Mesothelial cell of epicardium (in vitro differentiated cells): ENCODE measurements at places on chromosomes 3 and 15.

DNA sequence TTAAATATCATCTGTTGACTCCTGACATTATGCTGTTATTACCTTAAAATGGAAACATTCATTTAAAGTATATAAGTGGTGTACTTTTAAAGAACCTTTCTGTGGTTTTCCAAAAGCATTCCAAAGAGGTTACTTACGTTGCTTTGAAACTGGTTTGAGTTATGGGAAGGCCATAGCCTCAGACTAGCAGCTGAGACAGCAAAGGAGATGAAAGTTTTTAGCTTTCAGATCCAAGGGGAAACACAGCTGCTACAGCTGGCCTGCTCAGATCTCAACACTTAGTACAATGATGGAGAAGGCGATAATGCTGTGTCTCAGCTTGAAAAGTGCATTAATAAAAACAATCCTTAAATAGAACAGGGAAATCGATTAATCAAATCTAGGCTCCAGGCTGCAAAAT, 921.1 kb downstream of the ROBO1 start:
- peaks cover 57% of the 10 kb centered on the region for H3K4me1 ChIP-seq
- no peaks in the 10 kb centered on the region for H3K36me3 ChIP-seq
- no peak overlapping the region for H3K4me3 ChIP-seq
- H3K27ac ChIP-seq: peak overlapping the region; percentile 80
- no peaks in the 10 kb centered on the region for H3K27me3 ChIP-seq
- no peak for DNase-seq

DNA sequence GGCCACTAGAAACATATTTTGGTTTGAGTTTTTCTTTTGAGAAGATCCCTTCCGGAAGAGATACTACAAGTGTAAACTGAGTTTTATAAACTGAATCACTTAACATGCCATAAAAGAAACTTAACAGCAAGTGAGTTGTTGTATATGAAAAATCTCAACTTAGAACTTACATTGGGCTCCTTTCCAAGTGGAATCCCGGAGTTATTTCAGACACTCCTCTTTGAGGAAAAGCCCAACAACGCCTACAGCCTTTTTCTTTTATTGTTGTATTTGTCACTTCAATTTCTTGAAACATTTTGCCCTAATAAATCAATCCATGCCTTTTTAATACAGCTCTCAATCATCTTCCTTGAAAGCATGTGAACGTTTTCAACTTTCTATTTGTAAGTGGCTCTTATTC, 137.3 kb downstream of the FEZF2 start:
- H3K4me1 ChIP-seq: peaks cover 13% of the 10 kb centered on the region
- no peak overlapping the region for H3K27ac ChIP-seq
- H3K36me3 ChIP-seq: no peaks in the 10 kb centered on the region
- no peak for DNase-seq
- no peaks in the 10 kb centered on the region for H3K27me3 ChIP-seq
- H3K4me3 ChIP-seq: no peak overlapping the region

DNA sequence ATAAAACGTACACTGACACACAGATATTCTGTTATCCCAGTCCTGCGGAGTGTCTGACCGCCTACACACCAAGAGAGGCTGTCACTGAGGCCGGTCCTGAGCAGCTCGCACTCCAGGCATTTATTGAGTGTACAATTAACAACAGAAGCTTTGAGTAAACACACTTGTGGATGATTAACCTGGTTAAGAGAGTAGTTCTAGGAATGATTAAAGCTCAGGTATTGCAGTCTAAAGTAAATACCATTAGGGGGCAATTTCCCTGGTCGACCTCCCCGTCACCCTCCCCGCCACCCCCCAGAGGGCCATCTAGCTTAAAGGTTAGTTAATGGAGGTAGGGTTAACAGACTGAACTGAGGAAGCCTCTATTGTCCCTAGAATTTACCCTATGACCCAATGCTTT, 1278.5 kb downstream of the NSUN3 start:
- H3K36me3 ChIP-seq: no peaks in the 10 kb centered on the region
- H3K27me3 ChIP-seq: no peaks in the 10 kb centered on the region
- no peak for DNase-seq
- no peak overlapping the region for H3K27ac ChIP-seq
- H3K4me1 ChIP-seq: peaks cover 12% of the 10 kb centered on the region

DNA sequence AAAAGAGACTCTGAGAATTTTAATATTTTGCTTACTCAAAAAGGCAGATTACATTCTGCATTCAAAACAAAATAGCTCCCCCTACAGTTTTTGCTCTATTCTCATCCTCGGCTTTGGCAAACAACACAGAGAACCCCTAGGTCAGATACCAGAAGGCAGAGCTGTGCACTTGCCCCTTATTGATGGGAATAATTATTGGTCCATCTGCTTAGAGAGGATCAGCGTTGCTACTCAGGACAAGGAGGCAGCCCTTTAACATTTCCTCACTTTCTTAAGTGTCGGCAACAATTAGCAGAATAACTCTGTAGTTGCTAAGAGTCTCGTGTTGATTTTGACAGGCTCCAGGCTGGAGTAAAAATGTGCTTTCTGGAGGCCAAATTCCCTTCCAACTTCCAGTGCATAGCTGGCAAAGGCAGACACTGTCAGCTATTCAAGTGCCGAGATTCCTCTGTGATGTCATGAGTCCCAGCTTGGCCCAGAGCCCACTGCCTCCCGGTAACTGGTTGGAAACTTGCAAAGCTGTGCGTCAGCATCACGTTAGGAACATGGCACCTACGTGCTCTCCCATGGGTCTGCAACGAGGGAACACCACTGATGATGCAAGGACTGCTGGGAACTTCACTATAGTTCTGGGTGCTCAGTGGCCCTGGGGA, 482.7 kb upstream of the ADAMTS9 start:
- no peak overlapping the region for H3K4me3 ChIP-seq
- H3K27me3 ChIP-seq: peaks cover 3% of the 10 kb centered on the region
- peaks cover 33% of the 10 kb centered on the region for H3K4me1 ChIP-seq
- H3K27ac ChIP-seq: peak overlapping the region; percentile 87
- H3K36me3 ChIP-seq: no peaks in the 10 kb centered on the region
- peak; percentile 53 for DNase-seq

DNA sequence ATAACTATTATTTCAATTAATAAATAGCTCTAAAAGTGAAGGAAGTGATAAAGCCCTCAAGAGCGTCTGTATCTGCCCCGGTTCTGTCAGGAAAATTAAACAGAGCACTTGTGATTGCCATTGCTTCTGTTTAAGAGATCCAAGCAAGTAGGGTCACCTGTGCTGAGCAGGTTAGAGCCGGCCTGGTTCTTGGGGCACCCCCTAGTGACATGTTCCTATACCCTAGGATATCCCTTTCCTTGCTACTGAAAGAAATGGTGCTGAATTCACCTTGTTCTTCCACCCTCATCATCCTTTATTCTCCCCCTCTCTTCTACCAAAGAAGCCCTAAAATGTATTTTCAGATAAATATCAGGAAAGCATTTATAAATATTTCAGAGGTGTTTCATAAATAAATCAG, 323.5 kb downstream of the RORA start:
- peaks cover 10% of the 10 kb centered on the region for H3K27me3 ChIP-seq
- H3K4me3 ChIP-seq: no peak overlapping the region
- H3K36me3 ChIP-seq: no peaks in the 10 kb centered on the region
- peaks cover 11% of the 10 kb centered on the region for H3K4me1 ChIP-seq

DNA sequence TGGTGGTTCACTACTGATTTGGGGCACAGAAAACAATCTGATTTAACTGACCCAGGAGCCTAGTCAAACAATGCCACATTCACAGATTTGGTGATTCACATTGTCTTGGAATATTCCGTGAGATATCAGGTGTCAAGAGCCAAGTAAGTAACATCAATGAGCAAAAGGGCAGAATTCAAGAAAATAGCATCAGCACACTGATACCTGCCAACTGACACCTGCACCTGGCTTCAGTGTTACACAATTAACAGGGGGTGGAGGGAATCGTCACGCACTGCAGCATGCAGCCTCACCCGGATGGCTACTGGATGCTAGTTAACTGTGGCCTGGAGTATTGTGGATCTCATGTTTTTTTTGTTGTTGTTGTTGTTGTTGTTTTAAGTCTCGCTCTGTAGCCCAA, 17.6 kb downstream of the CCNL1 start:
- H3K4me1 ChIP-seq: peaks cover 2% of the 10 kb centered on the region
- peaks cover 18% of the 10 kb centered on the region for H3K36me3 ChIP-seq
- H3K27ac ChIP-seq: no peak overlapping the region
- DNase-seq: no peak

GRCh38 chr3:167718582-167718981, 16.1 kb downstream of the PDCD10 start:
- no peaks in the 10 kb centered on the region for H3K27me3 ChIP-seq
- peaks cover 65% of the 10 kb centered on the region for H3K36me3 ChIP-seq
- peaks cover under 1% of the 10 kb centered on the region for H3K4me1 ChIP-seq
- DNase-seq: no peak
- no peak overlapping the region for H3K4me3 ChIP-seq
- no peak overlapping the region for H3K27ac ChIP-seq

GRCh38 chr3:107465064-107465631, 57.6 kb upstream of the BBX start:
- no peak overlapping the region for H3K4me3 ChIP-seq
- H3K27me3 ChIP-seq: no peaks in the 10 kb centered on the region
- H3K4me1 ChIP-seq: no peaks in the 10 kb centered on the region
- H3K36me3 ChIP-seq: no peaks in the 10 kb centered on the region
- DNase-seq: no peak

DNA sequence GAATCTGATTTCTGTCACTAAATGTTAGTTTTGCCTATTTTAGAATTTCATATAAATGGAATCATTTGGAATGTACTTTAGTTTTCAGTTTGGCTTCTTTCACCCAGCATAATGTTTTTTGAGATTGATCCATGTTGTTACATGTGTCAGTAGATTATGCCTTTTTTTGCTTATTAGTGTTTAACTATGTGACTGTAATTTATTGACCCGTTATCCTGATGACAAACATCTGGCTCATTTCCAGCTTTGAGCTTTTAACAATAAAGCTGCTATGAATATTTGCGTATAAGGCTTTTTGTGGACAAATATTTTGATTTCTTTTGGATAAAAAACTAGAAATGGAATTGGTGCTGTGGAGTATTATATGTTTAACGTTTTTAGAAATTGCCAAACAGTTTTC, 254.5 kb upstream of the CFAP20DC start:
- no peak for DNase-seq
- peaks cover 57% of the 10 kb centered on the region for H3K27me3 ChIP-seq
- H3K4me3 ChIP-seq: no peak overlapping the region
- no peak overlapping the region for H3K27ac ChIP-seq
- H3K4me1 ChIP-seq: peaks cover 15% of the 10 kb centered on the region

DNA sequence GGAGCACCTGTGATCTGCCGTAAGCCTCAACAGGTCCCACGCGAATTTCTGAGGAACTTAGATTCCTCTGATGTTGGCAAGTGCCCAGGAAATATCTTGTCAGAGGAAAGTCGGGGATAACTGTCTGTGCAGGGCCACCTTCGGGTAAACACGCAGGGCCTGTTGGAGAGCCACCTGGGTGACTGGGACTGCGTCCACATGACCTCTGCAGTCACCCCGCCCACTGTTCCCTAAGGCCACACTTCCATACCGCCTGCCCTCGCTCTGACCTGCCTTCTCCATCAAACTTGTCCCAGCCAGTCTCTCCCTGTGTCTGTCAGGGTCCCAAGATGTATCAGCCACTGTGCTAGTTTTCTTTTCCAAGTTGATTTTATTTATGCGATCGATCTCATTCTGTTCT, 28.7 kb downstream of the BFSP2 start:
- no peak overlapping the region for H3K27ac ChIP-seq
- peaks cover 10% of the 10 kb centered on the region for H3K4me1 ChIP-seq
- no peak overlapping the region for H3K4me3 ChIP-seq
- H3K36me3 ChIP-seq: no peaks in the 10 kb centered on the region
- no peak for DNase-seq

DNA sequence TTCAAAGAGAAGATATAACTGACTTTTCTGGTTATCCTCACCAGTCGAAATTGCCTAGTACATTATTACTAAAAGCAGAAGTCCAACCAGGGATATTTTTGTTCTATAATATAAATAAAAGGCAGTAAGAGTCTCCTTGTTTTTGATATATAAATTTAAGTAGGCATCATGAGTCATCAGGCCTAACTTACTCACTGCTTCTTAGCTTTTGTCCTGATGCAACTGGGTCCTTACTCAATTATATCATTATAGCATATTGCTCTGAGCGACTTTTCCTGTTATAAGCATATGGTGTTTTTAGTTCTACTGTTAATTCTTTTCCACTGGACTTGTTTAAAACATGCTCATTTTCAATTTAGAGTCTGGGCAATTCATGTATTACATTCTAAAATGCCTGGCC, 910.1 kb downstream of the MCTP2 start:
- peaks cover 10% of the 10 kb centered on the region for H3K36me3 ChIP-seq
- H3K27ac ChIP-seq: no peak overlapping the region
- peaks cover 30% of the 10 kb centered on the region for H3K4me1 ChIP-seq
- no peak for DNase-seq

DNA sequence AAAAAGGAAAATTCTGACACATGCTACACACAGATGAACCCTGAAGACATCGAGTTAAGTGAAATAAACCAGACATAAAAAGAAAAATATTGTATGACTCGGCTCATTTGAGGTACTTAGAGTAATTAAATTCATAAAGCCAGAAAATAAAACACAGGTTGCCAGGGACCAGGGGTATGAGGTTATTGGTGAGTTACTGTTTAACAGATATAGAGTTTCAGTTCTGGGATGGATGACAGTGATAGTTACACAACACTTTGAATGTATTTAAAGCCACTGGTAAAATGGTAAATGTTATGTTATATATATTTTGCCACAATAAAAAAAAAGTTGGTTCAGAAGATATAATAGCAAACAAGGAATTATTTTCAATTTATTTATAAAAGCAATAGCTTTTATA, 436.1 kb upstream of the WNT5A start:
- H3K36me3 ChIP-seq: no peaks in the 10 kb centered on the region
- H3K4me1 ChIP-seq: peaks cover 7% of the 10 kb centered on the region
- no peak for DNase-seq
- H3K27me3 ChIP-seq: no peaks in the 10 kb centered on the region
- H3K27ac ChIP-seq: no peak overlapping the region
- no peak overlapping the region for H3K4me3 ChIP-seq

DNA sequence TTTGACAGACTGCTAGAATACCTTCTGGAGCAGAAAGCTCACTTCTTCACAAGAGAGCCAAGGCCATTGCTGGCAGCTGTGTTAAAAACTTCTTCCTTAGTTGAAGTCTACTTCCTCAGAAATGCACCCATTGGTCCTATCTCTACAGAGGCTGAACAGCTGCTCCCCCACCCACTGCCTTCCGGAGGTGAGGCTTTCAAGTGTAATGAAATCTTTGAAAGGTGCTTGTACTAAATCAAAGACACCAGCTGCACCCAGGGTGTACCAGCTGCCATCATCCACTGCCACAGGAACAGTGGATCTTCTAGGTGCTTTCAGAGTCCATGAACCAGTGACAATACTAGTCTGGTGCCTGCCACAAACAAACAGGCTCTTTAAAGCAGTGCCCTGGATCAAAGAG, 26.4 kb upstream of the HERC1 start:
- H3K27me3 ChIP-seq: no peaks in the 10 kb centered on the region
- H3K4me1 ChIP-seq: peaks cover 9% of the 10 kb centered on the region
- no peaks in the 10 kb centered on the region for H3K36me3 ChIP-seq
- H3K4me3 ChIP-seq: no peak overlapping the region
- no peak for DNase-seq

DNA sequence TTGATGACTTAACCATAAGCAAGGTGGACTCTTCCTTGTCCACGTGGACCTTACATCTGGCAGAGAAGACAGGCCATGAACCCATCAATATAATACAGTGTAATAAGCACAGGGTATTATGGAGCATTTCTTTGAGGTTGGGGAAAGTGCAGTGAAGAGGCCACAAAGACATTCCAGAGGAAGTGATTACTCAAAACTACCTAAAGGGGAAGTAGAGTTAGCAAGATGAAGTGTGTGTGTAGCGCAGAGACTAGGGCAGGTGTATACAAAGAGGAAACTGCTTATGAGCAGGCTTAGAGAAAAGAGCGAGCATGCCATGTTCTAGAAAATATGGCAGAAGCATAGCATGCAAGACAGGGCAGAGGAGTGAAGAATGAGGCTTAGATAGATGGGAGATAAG, 17.9 kb downstream of the CP start:
- H3K27ac ChIP-seq: peak overlapping the region; percentile 0
- no peak for DNase-seq
- H3K36me3 ChIP-seq: no peaks in the 10 kb centered on the region
- no peak overlapping the region for H3K4me3 ChIP-seq
- H3K27me3 ChIP-seq: no peaks in the 10 kb centered on the region
